Stimulated activated CD8-positive, alpha-beta memory T cell treated with anti-CD3 and anti-CD28 coated beads, Interleukin-15, amount 100 ng/mL, for 24 hours (primary cell): ENCODE measurements at places on chromosomes 2 and 18.

GRCh38 chr2:74887960-74888700 is 54.2 kb downstream of the HK2 start:
- DNase-seq: no peak

DNA sequence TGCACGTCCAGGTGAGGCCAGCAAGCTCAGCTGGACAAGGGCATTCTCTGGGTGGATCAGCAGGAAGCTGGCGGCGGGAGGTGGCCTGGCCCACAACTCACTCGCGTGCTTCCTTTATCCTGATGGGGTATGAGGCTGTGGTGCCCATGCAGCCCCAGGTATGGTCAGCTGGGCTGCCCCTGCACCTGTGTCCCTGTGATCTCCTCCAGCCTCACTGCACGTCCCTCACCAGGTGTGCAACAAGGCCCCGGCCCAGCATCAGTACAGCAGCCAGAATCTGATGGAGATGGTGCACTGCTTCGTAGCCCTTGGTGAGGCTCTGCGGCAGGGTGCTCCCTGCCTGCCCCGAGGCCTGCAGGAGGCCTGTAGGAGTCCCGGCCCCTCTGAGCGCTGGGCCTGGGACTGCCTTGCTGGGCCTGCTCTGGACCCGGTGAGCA is 17.6 kb downstream of the MROH2A start:
- DNase-seq: no peak

DNA sequence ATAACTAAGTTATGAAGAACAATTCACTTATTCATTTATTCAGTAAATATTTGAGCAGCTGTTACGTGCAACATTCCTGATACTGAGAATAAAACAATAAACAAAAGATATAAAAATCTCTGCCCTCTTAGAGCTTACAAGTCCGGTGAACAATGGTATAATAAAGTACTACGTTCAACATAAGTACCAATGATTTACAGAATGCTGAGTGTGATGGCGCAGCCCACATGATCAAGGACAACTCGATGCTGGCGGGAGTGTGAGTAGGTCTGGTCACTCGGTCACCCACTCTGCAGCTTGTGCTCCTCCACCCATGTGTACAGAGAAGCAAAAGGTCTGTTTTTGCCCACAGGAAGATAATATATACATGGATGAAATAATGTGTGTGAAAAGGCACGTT is 254.3 kb downstream of the BCL11A start:
- DNase-seq: no peak

DNA sequence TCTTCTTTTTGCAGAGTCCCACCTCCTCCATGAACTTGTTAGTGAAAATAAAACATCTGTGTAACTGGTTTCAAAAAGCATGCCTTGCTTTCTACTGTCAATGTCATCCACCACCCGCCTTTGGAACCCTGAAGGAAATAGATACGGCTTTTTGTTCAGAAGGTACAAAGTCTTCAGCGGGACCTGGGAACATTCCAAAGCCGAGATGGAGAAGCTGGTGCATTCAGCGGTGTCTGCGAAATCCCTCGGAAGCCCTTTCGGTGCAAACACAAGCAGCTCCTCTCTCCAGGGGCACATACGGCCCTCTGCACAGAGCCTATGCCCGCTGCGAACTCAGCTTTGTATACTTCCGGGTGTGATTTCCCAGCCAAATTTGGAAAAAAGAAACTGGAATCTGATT is 555.8 kb upstream of the SALL3 start:
- no peak for DNase-seq

- no peak for DNase-seq
These were observed 99.2 kb downstream of the LDLRAD4 start for GRCh38 chr18:13317801-13318200.

DNA sequence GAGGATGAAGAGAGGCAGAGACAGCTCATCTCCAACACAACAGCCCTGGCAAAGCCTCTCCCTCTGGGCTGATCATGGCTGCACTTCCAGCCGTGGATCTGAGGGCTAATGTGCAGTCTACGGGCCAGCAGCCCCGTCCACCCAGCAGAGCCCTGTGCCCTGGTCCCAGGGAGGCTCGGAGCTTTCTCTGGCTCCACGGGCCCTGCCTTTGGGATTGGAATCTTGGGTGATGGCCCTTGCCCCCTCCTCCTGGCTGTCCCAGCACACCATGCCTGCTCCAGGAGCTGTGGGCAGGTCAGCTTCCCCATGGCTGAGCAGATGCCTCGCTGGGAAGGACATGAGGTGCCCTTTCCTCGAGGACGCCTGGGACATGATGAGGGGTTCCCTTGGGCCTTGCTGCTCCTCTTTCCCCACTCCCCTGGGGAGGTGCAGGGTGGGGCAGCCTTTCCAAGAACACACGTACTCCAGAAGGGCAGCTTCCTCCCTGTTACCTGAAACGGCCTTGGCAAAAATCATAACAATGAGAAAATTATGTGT is 66.9 kb downstream of the C18orf63 start:
- DNase-seq: no peak

- no peak for DNase-seq
These were observed 131.5 kb downstream of the CAPN13 start for GRCh38 chr2:30675758-30676157.
